NCI-H1105 treated with DMSO at 0.1 percent for 48 hours (cell line): ENCODE measurements at places on chromosomes 3 and 15.

GRCh38 chr3:127151992-127152650, 40.8 kb upstream of the PRR23E start:
- no peak for DNase-seq

DNA sequence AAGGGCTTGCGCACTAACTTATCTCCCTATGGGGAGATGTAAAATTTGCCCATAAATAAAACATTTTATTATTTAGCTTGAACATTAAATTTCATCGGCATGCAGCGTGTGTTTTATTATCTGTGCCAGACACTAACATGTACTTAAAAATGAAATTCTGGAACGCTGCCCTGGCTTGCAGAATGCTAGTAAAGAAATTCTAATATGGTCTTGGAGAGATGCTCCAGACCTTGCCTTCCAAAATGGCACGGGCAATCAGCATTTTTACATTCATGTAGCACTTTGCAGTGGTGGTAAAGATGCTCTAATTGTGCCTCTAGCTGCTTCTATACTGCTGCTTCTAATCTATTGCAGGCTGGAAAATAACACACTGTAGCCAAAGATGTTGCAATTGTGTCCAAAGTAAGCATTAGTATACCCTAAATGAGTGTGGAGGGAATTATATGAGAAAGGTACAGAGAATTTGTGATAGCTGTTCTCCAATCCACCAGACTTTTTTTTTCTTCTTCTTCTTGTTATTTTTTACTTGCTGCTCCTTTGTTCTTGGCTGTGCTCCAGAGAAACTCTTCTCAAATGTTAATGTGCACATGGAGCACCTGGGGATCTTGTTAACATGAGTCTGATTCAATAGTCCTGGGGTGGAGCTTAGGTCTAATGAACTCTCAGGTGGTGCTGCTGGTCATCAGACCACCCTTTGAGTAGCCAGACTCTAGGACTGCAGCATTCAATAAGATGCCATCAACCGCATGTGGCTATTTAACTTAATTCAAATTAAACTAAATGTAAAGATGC, 47.3 kb downstream of the CRABP1 start:
- peak; percentile 73 for DNase-seq

GRCh38 chr3:156579427-156579851, 24.5 kb upstream of the SSR3 start:
- no peak for DNase-seq

GRCh38 chr3:65576966-65577365, 461.8 kb downstream of the MAGI1 start:
- DNase-seq: no peak

- DNase-seq: no peak
Measured at GRCh38 chr15:28002136-28002861, 96.8 kb downstream of the OCA2 start.

DNA sequence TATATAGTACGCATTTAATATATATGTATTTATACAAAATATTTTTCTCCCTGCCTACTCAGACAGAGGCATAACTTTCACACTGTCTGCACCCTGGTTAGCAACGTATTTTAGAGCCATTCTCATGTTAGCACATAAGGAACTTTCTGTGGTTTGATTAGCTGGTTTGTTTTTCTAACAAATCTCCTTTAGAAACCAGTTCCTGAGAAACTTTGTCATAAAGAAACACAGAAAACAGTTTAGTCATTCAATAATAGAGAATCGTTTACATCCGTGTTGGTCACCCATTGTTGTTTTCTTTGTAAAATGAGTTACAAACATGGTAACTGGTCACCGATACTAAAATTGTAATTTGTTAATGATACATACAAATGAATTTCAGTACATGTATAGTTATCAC, 5.9 kb upstream of the NGRN start:
- DNase-seq: no peak

- no peak for DNase-seq
Measured at GRCh38 chr3:57391767-57392166, 99.3 kb upstream of the ASB14 start.

GRCh38 chr3:195209847-195210265, 61.1 kb downstream of the XXYLT1 start:
- no peak for DNase-seq

- DNase-seq: peak; percentile 89
Measured at GRCh38 chr15:96053031-96053780, 277.3 kb upstream of the NR2F2 start.

DNA sequence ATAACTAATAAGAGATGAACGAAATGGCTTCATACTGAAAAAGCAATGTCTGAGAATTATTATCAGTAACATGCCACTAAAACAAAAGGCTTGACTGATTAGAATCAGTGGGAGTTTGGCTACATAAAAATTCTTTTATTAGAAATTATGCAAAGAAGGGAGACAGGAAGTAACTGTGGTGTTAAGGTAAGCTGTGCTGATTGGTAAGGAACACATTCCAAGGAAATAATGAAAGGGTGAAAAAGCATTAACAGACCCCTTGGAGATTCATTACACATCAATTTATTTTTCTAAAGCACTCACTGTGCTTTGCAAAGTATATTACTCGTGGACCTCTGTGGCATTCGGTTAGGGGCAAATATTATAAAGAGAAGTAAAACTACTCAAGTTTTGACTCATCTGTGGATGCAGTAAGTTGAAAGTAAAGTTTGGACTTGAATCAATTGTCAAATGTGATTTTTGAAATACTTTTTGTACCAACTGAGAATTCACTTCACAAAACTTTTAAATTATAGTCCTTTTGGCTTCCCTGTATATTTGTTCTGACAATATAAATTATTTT, 176.1 kb upstream of the ZPLD1 start:
- DNase-seq: no peak

- DNase-seq: no peak
Measured at GRCh38 chr3:50260942-50261441, 8.0 kb upstream of the SEMA3B start.

GRCh38 chr15:51030649-51031316, 63.9 kb downstream of the TNFAIP8L3 start:
- no peak for DNase-seq

- DNase-seq: no peak
Measured at GRCh38 chr15:101623367-101624304, 28.5 kb downstream of the TM2D3 start.

DNA sequence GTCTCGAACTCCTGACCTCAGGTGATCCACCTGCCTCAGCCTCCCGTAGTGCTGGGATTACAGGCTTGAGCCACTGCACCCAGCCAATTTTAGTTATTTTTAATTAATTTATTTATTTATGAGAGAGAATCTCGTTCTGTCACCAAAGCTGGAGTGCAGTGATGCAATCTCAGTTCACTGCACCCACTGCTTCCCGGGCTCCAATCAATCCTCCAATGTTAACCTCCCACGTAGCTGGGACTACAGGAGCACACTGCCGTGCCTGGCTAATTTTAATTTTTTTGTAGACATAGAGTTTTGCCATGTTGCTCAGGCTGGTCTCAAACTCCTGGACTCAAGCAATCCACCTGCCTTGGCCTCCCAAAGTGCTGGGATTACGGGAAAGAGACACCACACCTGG, 137.9 kb downstream of the TCF12 start:
- DNase-seq: no peak

DNA sequence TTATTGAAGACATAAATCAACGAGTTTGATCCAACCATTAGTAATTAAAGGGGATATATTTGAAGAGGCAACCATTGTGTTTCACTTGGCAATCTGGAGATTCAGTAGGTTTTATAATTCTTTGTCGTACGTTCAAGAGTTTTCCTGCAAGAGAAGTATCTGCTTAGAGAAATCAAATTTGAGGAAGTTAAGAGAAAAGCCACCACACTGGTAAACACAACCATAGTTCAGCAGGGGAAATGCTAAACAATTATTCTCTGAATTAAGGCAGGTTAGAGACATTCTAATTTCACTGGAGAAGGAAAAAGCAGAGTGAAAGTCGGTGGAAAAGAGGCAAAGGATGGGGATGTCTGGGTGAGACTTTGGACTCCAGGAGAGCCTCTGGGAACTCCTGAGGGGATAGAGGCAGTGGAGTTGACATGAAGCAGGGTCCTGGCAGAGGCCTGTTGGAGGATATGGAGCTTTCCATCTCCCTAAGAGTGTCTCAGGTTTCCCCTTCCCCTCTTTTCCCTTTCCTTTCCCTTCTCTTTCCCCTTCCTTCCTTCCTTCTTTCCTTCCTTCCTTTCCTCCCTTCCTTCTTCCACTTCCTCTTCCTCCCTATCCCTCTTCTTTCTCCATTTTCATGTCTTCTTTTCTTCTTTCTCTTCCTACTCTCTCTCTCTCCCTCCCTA, 26.5 kb downstream of the SPINK8 start:
- DNase-seq: no peak

GRCh38 chr3:120457827-120458226, 7.0 kb upstream of the FSTL1 start:
- DNase-seq: no peak

GRCh38 chr3:90102146-90102545, 994.7 kb downstream of the EPHA3 start:
- no peak for DNase-seq

GRCh38 chr15:71549091-71549490, 261.3 kb upstream of the NR2E3 start:
- no peak for DNase-seq

GRCh38 chr15:63501256-63502089, 2.9 kb upstream of the USP3 start:
- no peak for DNase-seq

GRCh38 chr3:169627073-169627472, 36.4 kb downstream of the MECOM start:
- DNase-seq: peak; percentile 100

- DNase-seq: no peak
Measured at GRCh38 chr3:16337856-16338540, 73.0 kb downstream of the OXNAD1 start.

DNA sequence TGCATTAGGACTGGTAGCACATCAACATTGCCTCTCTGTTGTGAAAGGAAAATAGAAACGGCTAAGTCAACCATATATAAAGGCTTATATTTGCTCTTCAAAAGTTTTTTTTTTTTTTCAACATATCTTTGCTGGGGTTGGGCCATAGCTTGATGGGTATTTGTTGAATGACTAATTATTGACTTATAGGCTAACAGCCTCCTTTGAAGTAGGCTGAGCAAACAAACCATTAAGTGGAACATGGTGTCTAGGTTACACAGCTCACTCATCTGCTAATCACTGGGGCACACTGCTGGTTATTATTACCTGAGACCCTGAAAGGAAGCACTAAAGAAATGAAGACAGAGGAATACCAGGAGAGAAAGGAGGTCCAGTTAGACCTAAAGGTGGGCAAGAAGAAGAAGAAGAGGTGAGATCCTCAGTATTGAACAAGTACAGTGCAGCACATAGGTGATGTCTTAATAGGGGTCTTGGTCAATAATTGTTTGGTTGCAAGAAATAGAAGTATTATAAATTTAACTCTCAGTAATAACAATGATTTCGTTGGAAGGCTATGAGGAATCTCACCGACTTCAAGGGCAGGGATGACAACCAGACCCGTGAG, 139.4 kb downstream of the RPLP1 start:
- DNase-seq: peak; percentile 97

GRCh38 chr3:173932624-173933023, 535.1 kb downstream of the NLGN1 start:
- peak; percentile 31 for DNase-seq

DNA sequence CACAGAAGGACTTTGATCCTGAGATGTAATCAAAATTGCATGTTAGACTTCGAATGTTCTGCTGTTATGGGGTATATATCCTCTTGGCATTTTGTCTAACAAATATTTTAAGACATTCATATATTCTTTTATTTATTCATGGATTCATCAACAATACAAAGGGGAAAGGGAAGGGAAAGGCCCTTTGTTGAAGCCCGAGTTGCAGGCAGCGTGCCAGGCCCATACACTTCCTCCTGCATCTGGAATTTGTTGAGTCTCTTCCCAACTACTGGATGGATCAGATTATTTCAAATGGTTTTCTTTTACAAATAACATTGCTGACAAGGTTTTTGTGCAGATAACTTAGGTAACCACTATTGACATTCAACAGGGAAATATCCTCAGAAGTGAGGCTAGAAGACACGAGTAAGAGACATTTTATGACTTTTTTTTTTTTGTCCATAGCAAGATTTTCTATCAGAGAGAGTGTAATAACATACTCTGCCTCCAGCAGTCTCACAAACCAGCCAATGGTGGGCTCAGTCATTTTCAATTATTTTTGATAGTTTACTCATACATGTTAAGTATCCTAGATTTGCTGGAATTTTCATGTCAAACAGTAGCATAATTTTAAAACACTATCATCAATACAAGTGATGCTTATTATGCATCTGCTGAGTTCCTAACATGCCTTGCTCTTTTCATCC, 94.3 kb downstream of the RPL39L start:
- DNase-seq: no peak

DNA sequence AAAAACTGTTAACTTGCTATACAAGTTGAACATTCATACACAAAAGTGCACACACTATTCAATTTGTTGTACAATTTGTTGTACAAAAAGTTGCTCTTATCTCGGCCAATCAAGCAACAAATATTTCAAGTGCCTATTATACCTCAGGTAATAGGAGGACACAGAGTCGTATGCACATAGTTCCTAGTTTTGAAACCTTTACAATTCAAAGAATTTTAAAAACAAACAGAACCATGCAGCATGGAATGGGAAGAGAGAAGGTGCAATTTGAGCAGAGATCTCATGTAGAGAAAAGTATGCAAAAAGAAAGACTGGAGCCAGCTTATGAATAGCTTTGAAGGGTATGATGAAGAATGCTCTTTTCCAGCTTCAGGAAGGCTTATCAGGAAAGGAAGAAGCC, 46.5 kb upstream of the ARPP19 start:
- no peak for DNase-seq

GRCh38 chr15:58457466-58457965, 25.7 kb downstream of the LIPC start:
- DNase-seq: no peak

- no peak for DNase-seq
Measured at GRCh38 chr3:58429657-58430056, 4.0 kb downstream of the PDHB start.

DNA sequence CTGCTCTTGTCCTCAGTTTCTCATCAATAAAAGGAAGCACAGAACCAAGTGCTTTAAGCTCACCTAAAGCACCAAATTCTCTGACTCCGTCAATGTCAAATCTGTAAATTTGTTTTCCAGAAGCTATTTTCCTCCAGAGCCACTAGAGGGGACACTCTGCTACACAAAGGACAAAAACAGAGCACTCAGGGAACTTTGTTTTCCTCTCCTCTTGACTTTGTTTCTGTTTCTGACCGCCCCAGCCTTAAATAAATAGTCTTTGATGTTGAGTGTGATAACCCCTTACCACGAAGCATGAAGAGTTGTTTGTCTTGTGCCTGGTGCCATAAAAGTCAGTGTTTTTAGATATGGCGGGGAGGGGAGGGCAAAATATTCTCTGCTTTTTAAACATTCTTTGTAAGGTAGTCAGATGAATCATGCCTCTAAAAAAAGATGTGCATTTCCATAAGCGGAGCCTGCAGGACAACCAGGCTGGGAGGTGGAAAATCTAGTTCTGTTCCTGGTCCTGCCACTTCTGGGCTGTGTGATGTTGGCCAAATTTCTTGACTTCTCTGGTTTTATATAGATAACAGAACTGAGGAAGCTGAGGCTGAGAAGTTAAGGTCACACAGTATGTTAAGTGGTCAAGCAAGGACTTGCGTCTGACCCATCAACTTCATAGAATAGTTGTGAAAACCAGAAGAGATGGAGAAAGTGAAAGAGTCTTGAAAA, 7.3 kb upstream of the ZBTB38 start:
- no peak for DNase-seq
